ENCODE measurements at places on chromosomes 4 and X. TPM values are rescaled to one million over a fixed set of nuclear protein-coding genes. Genes with fewer than 3 reads are reported as not detected.

The SMIM43 gene
- not detected for total RNA-seq

The TEX13C gene
- not detected for total RNA-seq

The LRAT gene
- total RNA-seq, result not detected

The GIMD1 gene
- total RNA-seq, result not detected

The USP9X gene
- total RNA-seq, result 81.9 TPM

DNA sequence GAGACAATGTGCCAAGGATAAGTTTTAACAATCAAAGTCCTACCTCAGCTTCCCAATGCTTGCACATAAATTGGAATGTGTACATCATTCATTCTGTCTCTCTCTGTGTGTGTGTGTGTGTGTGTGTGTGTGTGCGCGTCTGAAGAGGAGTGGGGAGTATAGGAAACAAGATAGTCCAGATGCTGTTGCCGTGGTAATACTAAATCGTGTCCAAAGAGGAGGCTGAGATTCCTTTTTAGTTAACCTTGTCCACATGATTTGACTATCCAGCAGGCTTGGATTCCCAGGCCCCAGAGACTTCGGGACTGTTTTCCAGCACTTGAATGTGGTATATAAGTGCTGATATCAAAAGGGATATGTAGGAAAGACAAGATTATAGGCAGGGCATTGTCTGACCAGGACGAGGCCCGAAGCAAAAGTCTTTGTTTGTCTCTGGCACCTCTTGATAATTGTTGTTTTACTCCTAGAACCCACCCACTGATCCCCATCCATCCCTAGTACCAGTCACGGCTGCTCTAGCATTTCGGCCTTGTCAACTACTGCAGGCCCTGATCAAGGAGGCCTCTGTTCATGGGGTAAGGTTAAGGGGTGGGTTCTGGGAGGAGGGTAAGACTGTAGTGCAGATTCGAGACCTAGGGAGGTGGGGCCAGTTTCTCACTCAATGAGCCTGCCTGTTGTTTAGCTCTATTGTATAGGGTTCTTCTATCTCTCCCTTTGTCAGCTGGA is 3.9 kb downstream of the PLP1 start:
- no peak for DNase-seq

DNA sequence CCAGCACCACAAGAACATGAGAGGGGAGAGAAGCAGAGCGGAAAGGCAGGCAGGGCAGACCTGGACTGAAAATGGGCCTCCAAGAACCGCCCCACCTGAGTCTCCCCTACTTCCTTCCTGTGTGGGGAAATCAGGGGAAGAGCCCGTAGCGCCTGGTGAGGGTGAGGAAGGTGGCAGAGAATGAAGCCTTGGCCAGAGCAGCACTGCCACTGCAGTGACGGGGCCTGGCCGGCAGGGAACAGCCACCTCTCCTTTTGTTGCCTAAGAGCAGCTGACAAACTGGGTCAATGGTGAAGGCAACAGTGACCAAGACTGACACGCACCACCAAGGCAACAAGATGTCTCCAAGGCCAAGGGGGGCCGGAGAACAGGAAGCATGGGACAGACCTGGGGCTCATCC is 58.4 kb upstream of the CBR4 start:
- no peak for DNase-seq

DNA sequence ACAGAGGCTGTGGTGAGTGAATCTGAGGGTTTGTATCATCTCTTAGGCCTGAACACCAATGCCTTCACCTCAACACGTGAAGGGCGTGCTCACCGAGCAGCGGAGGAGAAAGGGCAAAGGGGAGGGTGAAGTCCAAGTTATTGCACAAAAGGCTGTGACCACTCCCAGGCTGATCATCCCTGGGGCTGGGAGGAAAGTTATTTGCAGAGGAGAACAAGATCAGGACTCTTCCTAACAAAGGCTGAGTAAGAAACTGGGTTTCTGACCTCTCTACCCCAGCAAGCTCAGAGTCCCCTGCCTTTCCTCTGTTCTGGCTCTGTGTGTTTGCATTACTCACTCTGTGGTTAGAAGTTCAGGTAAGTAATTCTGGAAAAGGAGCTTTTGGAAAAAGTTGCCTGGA is 366.3 kb upstream of the CXorf51A start:
- DNase-seq, result no peak

DNA sequence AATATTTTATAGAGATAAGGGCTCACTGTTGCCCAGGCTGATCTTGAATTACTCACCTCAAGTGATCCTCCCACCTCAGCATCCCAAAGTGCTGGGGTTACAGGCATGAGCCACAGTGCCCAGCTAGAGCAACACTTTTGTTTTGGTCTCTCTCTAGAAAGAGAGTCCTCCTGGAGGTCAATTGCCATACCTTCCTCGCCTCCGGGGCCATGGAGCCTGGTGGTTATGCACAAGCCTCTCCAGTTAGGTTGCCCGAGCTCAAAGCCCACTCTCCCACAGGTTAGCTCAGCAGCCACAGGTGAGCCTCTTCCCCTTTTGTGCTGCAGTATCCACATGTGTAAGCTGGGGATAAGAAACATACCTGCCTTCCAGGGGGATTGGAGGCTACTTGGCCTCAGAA is 24.2 kb upstream of the MAN2B2 start:
- no peak for DNase-seq

- DNase-seq, result no peak
These were observed 51.5 kb upstream of the MXD4 start for GRCh38 chr4:2313366-2313765.

GRCh38 chr4:56434599-56435139 is 746 bp downstream of the PPAT start:
- no peak for DNase-seq

GRCh38 chr4:19285146-19285545 is 966.6 kb upstream of the SLIT2 start:
- no peak for DNase-seq

DNA sequence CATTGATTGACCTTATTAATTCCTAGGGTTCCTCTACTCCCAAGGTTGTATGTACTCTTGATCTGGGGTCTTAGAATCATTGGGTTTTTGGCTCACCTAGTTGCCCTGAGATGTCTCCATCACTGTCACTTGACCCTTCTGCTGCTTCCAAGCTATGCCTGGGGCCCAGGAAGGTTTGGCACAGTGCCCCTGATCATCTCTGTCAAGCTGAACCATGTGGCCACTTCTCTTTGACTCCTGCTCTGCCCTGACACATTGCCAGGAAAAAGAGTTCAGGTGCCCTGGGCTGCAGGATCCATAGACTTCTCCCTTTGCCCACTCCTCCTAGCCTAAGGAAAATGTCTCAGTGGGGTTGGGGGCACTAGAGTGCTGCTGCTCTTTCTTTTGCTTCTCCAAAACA is 3.9 kb upstream of the CHST7 start:
- DNase-seq, result no peak

Data from aorta (tissue), 5 donors.